ENCODE measurements at places on chromosomes 5 and 9.

DNA sequence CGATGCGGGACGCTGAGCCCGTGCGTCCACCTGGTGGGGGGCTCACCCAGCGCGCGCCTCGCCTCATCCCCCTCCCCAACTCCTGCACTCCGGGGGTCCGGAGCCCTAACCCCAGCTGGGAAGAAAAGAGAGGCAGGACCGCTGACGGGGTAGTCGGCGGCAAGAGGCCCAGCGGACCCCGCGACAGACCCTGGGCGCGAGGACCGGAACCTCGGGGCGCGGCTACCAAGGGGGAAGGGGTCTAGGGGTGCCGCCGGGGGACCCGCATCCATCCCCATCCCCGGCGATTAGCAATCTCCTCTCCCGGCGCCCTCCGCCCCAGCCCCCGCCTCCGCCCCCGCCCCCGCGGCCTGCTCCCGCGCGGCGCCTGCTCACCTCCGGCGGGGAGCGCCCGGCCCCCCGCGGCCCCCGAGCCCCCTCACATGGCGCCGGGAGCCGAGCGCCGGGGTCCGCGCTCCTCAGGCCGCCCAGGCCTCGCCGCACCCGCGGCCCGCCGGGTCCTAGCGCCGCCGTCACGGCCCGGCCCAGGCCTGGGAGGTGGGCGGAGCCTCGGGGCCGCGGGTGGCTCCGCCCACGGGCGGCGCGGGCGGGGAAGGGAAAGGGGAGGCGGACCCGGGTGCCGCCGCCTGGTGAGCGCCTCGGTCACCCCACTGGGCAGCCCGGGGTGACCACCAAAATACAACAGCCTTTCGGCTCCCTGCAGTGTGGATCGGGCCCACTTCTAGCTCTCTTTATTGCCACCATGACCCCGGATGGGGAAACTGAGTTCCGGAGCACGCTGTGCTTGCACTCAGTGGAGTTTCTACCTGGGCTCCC is at the start of gene ST6GALNAC6:
ST6GALNAC6 (minus strand) TSS at position 476 of the 816 bp plus-strand sequence. CDS start 1,622 bp downstream, outside the sequence.
- peak; percentile 80 for DNase-seq

- peak; percentile 8 for DNase-seq
Measured at GRCh38 chr5:92409134-92409533, 1026.0 kb upstream of the ARRDC3 start.

- peak; percentile 22 for DNase-seq
Measured at GRCh38 chr5:90747175-90747574, 188.6 kb downstream of the ADGRV1 start.

- DNase-seq, result no peak
Measured at GRCh38 chr5:54194318-54194717, 116.1 kb downstream of the ARL15 start.

- DNase-seq, result no peak
Measured at GRCh38 chr5:132657676-132658380, at the start of gene IL13. Gene IL13, plus strand, starts transcription at chr5:132658173. Its CDS starts 14 bp downstream, at chr5:132658187.

- no peak for DNase-seq
Measured at GRCh38 chr9:93684806-93685543, 108.6 kb downstream of the PHF2 start.

- DNase-seq, result no peak
Measured at GRCh38 chr5:107023732-107024131, 647.0 kb downstream of the EFNA5 start.

- no peak for DNase-seq
Measured at GRCh38 chr9:89060790-89061189, 69.5 kb downstream of the S1PR3 start.

- DNase-seq, result no peak
Measured at GRCh38 chr5:175021841-175022625, 297.7 kb downstream of the MSX2 start.

- DNase-seq, result peak; percentile 52
Measured at GRCh38 chr5:134026521-134027287, 21.9 kb upstream of the VDAC1 start.

GRCh38 chr5:14775857-14776256 is 95.7 kb downstream of the ANKH start:
- DNase-seq, result peak; percentile 13

- DNase-seq, result no peak
Measured at GRCh38 chr5:133969654-133970324, 1.4 kb upstream of the C5orf15 start.

GRCh38 chr5:110957934-110958333 is 113.6 kb upstream of the TSLP start:
- DNase-seq, result peak; percentile 4

GRCh38 chr5:171525085-171525484 is 105.6 kb downstream of the FGF18 start:
- DNase-seq, result no peak

DNA sequence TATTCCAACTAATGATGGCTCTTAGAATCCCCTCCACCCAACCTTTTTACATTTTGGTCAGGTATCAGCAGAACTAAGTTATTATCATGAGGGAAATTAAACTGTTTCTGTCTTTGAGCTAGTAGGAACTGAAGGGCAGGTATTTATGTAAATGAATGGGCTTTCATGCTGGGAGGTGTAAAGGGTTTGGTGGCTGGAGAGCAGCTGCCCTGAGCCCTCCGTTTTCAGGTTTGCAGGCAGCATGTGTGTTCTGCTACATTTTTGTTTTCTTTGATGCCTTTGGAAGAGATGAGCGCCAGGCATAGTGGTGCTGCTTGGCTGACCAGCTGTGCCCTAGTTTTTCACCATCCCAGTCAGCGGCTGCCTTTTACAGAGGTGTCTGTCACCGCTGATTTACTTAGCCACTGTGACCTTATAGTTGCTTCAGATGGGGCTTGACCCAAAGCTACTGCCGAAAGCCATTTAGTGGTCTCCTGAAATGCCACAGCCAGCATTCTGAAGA is 231.9 kb downstream of the MAST4 start:
- no peak for DNase-seq

DNA sequence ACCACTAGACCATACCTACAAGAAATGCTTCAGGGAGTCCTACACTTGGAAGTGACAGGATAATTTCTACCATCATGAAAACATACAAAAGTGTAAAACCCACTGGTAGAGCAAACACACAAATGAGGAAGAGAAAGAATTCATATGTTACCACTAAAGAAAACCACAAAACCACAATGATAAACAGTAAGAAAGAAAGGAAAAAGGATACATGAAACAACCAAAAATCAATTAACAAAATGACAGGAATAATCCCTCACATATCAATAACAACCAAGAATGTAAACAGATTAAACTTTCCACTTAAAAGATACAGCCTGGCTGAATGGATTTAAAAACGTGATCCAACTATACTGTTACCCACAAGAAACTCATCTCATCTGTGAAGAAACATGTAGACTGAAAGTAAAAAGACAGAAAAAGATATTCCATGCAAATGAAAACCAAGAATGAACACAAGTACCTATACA is 83.4 kb downstream of the LPAR1 start:
- DNase-seq, result peak; percentile 26

GRCh38 chr9:5493679-5494511 is 16.4 kb upstream of the PDCD1LG2 start:
- DNase-seq, result peak; percentile 83

- DNase-seq, result peak; percentile 7
Measured at GRCh38 chr5:139014726-139015125, 139.6 kb upstream of the LRRTM2 start.

GRCh38 chr9:82054264-82055015 is 65.9 kb downstream of the SPATA31D1 start:
- no peak for DNase-seq

DNA sequence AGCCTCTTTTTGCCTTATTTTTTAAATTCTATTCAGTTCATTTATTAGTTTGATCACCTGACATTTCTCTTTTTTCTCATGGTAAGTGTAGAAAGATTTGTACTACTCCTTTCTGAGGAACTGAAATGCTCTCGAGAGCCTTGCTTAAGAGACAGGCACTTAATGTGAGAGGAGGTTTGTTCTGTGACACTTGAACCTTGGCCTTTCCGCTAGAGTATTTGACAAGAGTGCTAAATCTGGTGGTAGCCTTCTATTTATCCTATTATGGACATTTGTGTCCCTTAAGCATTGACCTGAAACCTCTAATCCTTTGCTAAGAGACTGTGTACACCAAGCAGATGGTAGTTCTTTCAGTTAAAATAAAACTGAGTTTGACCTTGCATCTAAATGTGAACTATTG is 805.0 kb upstream of the PTPRD start:
- no peak for DNase-seq

DNA sequence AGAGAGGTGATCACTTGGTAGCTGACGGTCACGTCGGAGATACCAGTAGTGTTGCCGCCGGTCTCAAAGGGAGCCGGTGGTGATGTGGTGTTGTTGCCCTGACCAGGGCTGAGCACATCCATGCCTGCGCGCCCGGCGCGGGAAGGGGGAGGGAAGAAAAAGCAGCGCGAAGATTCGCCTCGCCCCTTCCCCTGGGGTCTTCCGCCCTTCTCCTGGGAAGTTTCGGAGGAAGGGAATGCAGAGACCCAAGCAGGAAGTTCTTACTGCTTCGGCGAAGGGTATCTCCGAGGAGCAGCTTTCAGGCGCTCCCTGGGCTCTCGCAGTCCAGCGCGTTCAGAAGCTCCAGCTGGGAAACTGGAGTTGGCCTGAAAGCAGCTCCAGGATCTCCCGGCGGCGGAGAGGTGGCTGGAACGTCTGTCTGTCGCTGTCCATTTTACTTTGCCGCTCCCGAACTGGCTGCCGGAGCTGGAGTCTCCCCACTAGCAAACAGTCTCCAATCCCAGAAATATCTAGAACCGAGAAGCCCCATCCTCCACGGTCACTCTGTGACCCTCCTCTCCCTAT is 565 bp downstream of the HTR1A start:
- no peak for DNase-seq

DNA sequence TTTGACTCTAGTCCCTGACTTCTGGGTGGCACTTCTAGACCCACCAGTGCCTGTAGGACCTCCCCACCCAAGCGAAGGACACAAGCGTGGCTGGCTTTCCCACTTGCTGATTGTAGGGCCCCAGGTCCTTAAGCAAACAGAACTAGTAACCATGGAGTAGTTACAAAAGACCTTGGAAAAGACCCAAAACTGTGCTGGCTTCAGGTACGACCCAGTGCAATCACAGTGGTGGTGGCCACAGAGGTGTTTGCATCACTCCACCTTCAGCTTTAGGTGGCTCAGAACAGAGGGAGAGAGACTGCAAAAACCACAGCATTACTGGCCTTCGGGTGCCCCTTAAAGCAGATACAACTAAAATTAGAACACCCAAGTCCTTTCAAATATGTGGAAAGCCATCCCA is 52.9 kb downstream of the SLCO4C1 start:
- no peak for DNase-seq

GRCh38 chr5:18393565-18394442 is 759.5 kb downstream of the TAF11L14 start:
- peak; percentile 56 for DNase-seq

DNA sequence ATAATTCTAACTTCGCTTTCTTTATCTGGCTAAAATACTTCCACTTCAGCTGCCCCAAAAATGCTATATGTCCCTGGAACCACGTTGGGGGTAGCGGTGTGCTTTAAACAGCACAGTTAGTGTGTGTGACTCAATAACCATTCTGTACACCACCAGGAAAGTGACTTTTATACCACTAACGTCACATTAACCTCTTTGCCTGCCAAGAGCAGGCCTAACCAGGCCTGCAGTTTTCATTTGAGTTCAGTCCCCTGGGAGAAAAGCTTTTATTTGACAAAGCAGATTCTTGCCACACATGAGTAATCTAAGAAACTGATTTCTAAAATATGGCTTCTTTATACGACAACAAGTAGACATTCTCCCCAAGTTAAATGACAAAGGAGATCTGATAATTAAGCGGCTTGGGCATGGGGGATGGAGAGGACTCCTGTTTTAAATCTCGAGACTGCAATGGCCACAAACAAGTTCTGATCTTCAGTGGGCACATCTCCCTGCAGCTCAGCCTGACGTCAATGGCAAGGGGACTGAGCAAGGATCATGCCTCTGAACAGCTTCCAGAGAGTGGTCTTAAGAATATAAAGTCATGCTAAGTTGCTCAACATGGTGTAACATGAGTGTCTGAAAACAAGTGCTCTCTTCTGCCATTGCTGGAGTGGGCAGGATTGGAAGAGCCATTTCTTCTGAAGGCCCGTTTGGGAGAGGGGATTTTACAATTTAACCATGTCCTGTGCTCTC is 91.8 kb downstream of the GLIS3 start:
- peak; percentile 88 for DNase-seq

GRCh38 chr5:168752416-168753190 is 173.4 kb upstream of the PANK3 start:
- no peak for DNase-seq

- no peak for DNase-seq
Measured at GRCh38 chr5:59770953-59771352, 122.6 kb downstream of the PDE4D start.

DNA sequence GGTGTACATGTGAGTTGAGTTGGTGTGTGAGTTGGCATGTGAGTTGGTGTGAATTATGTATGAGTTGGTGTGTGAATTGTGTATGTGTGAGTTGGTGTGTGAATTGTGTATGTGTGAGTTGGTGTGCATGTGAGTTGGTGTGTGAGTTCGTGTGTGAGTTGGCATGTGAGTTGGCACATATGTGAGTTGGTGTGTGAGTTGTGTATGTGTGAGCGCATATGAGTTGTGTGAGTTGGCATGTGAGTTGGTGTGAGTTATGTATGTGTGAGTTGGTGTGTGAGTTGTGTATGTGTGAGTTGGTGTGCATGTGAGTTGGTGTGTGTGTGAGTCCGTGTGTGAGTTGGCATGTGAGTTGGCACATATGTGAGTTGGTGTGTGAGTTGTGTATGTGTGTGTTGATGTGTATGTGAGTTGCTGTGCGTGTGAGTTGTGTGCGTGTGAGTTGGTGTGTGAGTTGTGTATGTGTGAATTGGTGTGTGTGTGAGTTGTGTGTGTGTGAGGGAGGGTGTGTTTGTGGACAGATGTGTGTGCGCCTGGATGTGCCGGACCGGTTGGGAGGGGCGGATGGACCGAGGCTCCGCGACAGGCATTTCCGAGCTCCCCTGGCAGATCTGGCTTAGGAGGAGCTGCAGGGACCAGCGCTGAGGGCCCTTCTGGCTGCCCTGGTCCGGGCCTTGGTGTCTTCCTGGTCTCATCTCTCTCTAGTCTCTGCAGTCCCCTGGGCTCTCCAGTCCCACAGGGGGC is 162.5 kb upstream of the IER5L start:
- no peak for DNase-seq

GRCh38 chr5:168874713-168875380 is 295.7 kb upstream of the PANK3 start:
- DNase-seq, result peak; percentile 40

- peak; percentile 65 for DNase-seq
Measured at GRCh38 chr9:114172981-114173833, 17.9 kb downstream of the COL27A1 start.

- DNase-seq, result no peak
Measured at GRCh38 chr5:118293378-118293777, 695.0 kb downstream of the DTWD2 start.

GRCh38 chr9:33288828-33289483 is 1.4 kb upstream of the NFX1 start:
- DNase-seq, result no peak

- DNase-seq, result no peak
Measured at GRCh38 chr5:82255844-82256243, 22.3 kb downstream of the RPS23 start.

DNA sequence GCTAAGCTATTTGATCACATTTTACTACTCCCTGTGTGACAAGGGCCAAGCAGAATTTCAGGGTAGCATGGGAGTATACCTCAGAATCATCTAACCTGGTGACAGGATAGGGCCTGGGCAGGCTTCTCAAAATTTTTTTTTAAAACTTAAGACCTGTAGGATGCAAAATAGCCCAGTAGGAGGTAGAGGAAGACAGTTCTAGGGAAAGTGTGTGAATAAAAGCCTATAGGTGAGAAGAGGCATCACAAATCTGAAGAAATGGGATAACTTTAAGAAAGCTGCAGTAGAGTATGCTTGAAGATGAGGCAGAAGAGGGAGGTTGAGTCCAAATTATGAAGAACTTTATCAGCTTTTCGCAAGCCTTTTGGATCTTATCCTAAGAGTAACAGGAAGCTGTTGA is 32.3 kb downstream of the CNTRL start:
- no peak for DNase-seq

Data from fibroblast of skin of scalp (primary cell).